Hematopoietic multipotent progenitor cell treated with erythropoietin and hydrocortisone succinate and interleukin-3 and kit ligand, for 6 days (in vitro differentiated cells): ENCODE measurements at places on chromosomes 3 and 15.

- DNase-seq = no peak
These were observed 2.7 kb upstream of the ANKRD63 start for GRCh38 chr15:40285554-40286011.

- no peak for DNase-seq
These were observed 41.3 kb upstream of the ETV5 start for GRCh38 chr3:186150041-186150830.

DNA sequence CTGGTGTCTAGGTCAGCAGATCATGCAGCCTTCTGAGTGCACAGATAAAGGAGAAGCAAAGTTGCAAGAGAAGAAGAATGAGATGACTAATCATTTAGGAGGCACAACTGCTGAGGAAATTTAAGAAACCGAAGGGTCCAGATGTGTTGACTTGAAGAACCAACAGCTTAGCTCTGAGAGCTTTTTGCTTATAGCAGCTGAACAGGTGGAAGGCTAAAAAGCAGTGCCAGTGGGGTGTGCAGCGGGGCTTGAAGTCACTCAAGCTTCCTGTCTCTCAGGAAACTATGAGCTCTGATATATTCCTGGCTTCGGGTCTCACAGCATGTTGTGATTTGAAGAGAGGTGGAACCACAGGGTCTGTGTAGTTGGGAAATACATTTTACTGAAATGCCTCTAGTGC lies 305.7 kb downstream of the RYR3 start:
- no peak for DNase-seq

DNA sequence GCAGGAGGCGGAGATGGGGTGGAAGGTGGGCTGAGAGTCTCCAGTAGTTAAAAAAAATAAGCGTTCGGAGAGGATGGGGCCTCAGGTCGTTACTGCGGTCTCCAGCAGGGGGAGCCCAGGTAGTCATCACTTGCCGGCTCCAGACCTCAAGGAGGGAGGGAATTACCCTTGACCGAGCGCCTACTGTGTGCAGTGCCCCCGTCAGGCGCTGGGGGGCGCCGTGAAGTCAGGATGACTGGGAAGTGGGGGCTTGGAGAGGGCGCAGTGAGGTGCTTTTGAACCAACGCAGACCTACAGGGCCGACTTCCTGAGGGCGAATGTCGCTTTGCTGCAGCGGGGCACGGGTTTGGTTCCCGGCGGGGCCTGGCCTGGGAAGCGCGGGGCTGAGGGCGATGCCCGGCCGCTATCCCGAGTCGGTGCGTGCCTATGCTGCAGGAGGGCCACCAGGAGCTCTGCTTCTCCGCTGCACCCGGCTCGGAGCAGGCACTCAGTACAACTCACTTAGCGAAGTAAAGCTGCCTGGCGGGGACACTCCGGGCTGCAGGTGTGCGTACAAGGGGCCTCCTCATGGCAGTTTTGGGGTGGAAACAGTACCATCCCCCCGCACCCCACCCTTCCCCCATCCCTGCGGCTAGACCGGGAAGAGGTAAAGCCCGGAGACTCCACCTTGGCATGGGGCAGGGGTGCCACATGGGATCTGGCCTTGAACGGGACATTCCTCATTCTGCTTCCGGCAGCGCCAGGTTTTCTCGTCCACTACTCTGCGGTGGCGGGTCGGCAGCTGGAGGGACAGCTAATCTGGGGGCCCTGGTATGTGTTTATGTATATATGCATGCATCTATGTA lies 79.8 kb downstream of the RHCG start:
- peak; percentile 92 for DNase-seq

DNA sequence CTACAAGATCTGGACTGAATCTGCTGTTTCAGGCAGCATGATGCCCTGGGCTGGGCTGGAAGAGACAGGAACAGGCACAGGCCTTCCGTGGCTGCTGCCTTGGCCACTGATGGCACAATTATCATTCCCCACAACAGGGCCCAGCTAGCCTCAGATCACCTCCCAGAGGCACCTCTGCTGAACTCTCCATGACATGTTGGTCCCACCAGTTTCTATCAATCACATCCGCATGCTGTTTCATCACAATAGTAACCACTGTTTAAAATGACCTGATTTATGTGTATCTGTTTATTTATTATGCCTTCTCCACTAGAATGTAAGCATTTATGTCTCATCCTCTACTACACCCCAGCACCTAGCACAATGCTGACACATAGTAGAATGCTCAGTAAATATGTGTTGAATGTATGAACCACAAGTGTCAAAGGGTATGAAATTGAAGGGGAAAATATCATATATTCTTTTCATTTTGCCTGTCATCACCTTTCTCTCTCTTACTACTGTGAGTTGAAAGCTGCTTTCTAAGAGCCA lies 32.7 kb upstream of the ZBTB38 start:
- DNase-seq = no peak

- DNase-seq = peak; percentile 70
These were observed 21.1 kb upstream of the IQCF6 start for GRCh38 chr3:51799879-51800749.

GRCh38 chr3:156661155-156661554 lies 13.2 kb upstream of the TIPARP start:
- DNase-seq = no peak

GRCh38 chr3:194755671-194756459 lies 70.2 kb downstream of the FAM43A start:
- DNase-seq = no peak

DNA sequence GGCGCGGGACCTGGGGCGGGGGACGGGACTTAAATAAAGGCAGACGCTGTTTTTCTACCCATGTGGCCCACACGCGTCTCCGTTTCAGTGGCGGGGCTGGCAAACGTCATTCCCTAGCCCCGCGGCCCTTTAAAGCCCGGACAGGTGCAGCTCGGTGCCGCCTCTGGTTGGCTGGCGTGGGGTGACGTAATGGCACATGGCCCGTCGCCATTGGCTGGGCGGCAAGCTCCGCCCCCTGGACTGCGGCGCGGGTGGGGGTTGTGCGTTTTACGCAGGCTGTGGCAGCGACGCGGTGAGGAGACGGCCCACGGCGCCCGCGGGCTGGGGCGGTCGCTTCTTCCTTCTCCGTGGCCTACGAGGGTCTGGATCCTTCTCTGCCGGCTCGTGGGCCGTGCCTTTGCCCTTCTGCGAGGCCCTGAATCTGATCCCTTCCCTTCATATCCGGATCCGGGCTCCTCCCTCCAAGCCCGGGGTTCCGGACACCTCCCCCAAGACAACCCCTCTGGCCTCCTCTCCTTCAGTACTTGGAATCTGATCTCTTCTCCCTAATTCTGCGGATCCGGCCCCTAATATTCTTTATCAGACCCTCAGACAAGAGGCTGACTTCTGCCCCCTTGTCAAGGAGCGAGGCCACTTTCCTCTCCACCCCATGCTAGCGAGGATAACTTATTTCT lies at the start of gene CRELD1:
Gene CRELD1 (plus strand): TSS at position 274 of the 674 bp plus-strand sequence. CDS start 605 bp downstream, outside the sequence.
- DNase-seq = peak; percentile 98

- no peak for DNase-seq
These were observed 180.2 kb upstream of the TTC14 start for GRCh38 chr3:180421721-180422120.

- peak; percentile 2 for DNase-seq
These were observed 645.6 kb upstream of the CBLB start for GRCh38 chr3:106514431-106514830.

- DNase-seq = no peak
These were observed 254.3 kb downstream of the RYR3 start for GRCh38 chr15:33565094-33565493.

GRCh38 chr3:89644716-89645115 lies 537.3 kb downstream of the EPHA3 start:
- no peak for DNase-seq

DNA sequence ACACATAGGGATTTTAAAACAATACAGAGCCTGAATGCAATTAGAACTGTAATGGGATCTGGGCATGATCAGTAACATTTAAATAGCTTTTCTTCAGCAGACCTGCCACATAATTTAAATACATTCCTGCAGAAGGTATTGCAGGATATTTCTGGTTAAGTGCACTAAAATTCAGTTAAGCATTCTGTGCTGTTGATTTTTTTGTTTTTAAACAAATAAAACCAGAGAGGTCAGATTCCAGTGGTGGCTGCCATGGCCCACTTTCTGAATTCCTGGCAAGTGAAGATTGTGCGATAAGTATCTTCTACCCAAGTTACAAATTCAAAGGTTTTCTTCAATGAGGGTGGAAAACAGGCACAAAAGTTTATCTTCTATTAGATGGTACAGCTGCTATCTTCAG lies 98.7 kb downstream of the RAP2B start:
- no peak for DNase-seq

GRCh38 chr3:15973940-15974339 lies 176.2 kb upstream of the ANKRD28 start:
- no peak for DNase-seq

- DNase-seq = no peak
These were observed 9.7 kb upstream of the CXCR6 start for GRCh38 chr3:45933591-45933990.

DNA sequence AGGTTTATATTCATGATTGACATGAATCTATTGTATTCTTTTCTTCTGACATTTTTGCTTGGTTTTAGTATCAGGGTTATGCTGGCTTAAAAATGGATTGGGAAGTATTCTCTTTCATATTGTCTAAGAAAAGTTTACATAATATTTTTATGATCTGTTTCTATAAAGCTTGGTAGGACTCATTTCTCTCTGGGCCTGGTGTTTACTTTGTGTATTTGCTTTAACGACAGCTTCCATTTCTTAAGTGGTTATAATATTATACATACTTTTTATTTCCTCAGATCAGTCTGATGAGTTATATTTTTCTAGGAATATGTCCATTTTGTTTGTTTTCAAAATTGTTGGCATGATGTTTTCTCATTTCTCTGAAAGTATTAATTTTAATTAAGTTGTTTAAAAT lies 117.9 kb upstream of the IL12A start:
- DNase-seq = no peak
